Stimulated activated CD4-positive, alpha-beta T cell treated with anti-CD3 and anti-CD28 coated beads, Interleukin-12 subunit alpha, Interleukin-12 subunit beta, amount 100 ng/mL, for 24 hours (primary cell): ENCODE measurements at places on chromosomes 13 and 19.

GRCh38 chr13:96860882-96861281, 133.4 kb downstream of the OXGR1 start:
- no peak for DNase-seq

DNA sequence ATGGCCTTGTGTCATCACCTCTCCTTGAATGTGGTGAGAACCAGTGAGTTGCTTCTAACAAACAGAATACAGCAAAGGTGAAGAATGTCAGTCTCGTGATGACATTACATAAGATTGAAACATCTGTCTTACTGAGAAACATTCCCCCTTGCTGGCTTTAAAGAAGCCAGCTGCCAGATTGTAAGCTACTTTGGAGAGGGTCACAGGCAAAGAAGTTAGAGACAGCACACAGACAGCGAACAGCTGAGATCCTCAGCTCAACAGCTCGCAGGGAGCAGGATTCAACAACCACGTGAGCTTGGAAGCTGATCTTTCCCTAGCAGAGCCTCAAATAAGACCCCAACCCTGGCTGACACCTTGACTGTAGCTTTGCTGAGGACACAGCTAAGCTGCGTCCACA, 367.9 kb downstream of the LIG4 start:
- DNase-seq = no peak

GRCh38 chr19:39871886-39872866, 26.0 kb upstream of the FBL start:
- no peak for DNase-seq

GRCh38 chr13:25180775-25181537, 8.9 kb upstream of the AMER2 start:
- no peak for DNase-seq
